ENCODE measurements at places on chromosomes 4 and X.

GRCh38 chrX:20224814-20225487 lies 41.8 kb downstream of the RPS6KA3 start:
- DNase-seq, result no peak
- no peaks in the 10 kb centered on the region for H3K27me3 ChIP-seq
- no peaks in the 10 kb centered on the region for H3K36me3 ChIP-seq
- H3K27ac ChIP-seq, result peak overlapping the region; percentile 20
- H3K4me1 ChIP-seq, result peaks cover 3% of the 10 kb centered on the region

DNA sequence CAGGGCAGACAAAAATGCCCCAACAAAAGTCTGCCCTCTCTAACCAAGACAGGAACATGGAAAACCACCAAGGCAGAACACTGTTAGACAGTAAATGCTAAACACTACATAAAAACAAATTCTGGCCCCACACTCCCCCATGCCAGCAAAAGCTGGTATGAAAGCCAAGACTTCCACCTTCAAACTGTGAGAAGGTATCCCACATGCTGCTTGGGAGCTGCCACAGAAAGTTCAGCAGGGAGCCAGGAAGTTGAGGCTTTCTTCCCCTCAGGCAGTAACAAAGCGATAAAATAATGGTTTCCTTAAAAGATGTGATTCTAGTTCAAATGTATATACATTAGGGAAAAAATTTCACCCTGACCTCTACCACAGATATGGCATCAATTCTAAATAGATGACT lies 770.4 kb upstream of the NDST4 start:
- H3K4me3 ChIP-seq, result no peak overlapping the region
- H3K27me3 ChIP-seq, result no peaks in the 10 kb centered on the region
- no peaks in the 10 kb centered on the region for H3K4me1 ChIP-seq
- H3K27ac ChIP-seq, result no peak overlapping the region

DNA sequence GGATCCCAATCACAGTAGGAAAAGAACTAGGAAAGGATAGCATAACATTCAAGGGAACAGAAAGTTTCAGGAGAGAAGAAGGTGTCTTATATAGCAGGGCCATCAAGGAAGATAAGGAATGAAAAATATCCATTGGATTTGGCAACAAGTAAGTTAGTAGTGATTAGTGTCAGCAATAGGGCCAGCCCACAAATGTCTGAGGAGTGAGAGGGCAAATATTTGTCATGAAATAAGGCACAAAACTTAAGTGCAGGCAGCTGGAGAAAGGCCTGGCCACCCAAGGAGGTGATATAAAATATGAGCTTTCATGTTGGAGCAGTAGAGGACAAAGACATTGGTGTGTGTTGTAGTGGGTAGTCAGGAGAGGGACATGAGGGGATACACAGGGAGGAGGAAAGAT lies 132.1 kb downstream of the COL4A6 start:
- H3K4me3 ChIP-seq, result no peak overlapping the region
- H3K27ac ChIP-seq, result no peak overlapping the region
- no peak for DNase-seq
- H3K36me3 ChIP-seq, result no peaks in the 10 kb centered on the region
- no peaks in the 10 kb centered on the region for H3K4me1 ChIP-seq
- H3K27me3 ChIP-seq, result no peaks in the 10 kb centered on the region

DNA sequence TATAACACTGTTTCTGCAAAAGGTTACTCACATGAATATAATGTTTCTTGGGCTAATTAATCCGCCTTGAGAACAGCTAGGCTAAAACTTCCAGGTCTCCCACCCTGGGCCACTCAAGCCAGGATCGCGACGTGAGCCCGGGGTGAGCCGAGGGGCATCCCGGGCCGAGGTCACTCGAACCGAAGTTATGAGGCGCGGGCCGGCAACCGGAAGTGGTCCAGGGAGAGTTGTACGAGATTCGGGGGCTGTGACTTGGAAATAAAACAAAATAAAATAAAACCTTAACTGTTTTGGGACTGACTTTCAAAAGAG lies 317 bp downstream of the CMC4 start:
- peak overlapping the region; percentile 86 for H3K27ac ChIP-seq
- H3K36me3 ChIP-seq, result peaks cover 14% of the 10 kb centered on the region

DNA sequence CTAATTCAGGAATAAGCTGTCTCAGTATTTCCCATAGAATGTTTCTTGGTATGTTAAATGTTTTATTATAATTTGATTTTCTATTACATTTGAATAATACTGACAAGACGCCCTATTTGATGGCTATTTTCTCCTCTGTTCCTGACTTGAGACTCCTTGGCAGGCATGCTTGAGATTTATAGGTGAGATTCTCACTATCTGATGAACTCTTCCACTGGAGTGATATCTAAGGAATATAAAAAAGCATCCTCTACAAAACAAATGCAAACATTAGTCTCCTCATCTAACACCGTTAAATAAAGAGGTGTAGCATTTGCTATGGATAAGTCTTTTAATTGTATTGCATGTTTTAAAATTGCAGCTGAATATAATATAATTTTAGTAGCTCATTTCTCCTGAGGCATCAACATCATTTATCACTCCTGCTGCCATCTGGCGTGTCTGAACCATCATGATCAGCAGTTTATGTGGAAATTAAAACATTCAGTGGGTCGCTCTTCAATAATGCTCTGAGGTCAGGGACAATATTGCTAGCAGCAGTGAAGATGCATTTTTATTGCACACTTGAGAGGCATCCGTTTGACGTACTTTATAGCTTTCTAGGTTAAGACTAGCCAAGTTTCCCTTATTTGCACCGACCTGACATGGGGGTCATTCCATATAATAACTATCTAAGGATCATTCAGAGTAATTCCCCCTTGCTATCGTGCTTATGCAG lies 210.4 kb upstream of the GALNTL6 start:
- DNase-seq, result no peak
- no peak overlapping the region for H3K4me3 ChIP-seq
- no peaks in the 10 kb centered on the region for H3K27me3 ChIP-seq
- H3K27ac ChIP-seq, result no peak overlapping the region
- H3K36me3 ChIP-seq, result no peaks in the 10 kb centered on the region

- H3K27ac ChIP-seq, result no peak overlapping the region
- peak overlapping the region; percentile 47 for H3K4me3 ChIP-seq
- H3K27me3 ChIP-seq, result peaks cover 4% of the 10 kb centered on the region
- H3K4me1 ChIP-seq, result peaks cover 11% of the 10 kb centered on the region
These were observed 11.2 kb upstream of the CCNQ start for GRCh38 chrX:153609917-153610835.

DNA sequence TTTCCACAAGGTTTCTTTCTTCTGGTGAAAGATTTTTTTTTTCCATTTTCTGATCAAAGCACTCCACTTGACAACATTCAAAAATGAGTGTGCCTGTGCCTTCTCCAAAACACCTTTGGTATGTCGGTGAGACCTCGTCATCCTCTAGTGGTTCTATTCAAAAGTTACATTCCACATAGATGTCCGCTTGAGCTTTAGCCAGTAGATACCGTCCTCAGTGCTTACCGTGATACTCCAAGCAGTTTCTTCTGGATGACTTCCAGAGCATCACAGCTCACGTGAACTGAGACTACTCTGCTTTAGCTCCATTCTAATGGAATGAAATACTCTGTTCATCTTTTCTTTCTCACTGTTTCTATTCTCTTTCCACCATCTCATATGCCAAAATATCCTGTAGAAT lies 38.2 kb upstream of the VEGFC start:
- no peak for DNase-seq
- no peaks in the 10 kb centered on the region for H3K4me1 ChIP-seq
- no peaks in the 10 kb centered on the region for H3K36me3 ChIP-seq

DNA sequence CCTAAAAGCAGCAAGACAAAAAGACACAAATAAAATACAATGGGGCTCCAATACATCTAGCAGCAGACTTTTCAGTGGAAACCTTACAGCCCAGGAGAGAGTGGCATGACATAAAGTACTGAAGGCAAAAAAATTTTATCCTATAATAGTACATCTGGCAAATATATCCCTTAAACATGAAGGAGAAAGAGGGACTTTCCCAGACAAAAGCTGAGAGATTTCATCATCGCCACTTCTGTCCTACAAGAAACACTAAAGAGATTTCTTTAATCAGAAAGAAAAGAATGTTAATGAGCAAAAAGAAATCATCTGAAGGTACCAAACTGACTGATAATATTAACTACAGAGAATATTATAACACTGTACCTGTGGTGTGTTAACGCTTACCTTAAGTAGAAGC lies 86.4 kb downstream of the ANKRD17 start:
- H3K4me1 ChIP-seq, result peaks cover 10% of the 10 kb centered on the region
- H3K4me3 ChIP-seq, result no peak overlapping the region
- no peak for DNase-seq
- H3K36me3 ChIP-seq, result peaks cover 79% of the 10 kb centered on the region
- H3K27ac ChIP-seq, result no peak overlapping the region
- no peaks in the 10 kb centered on the region for H3K27me3 ChIP-seq

DNA sequence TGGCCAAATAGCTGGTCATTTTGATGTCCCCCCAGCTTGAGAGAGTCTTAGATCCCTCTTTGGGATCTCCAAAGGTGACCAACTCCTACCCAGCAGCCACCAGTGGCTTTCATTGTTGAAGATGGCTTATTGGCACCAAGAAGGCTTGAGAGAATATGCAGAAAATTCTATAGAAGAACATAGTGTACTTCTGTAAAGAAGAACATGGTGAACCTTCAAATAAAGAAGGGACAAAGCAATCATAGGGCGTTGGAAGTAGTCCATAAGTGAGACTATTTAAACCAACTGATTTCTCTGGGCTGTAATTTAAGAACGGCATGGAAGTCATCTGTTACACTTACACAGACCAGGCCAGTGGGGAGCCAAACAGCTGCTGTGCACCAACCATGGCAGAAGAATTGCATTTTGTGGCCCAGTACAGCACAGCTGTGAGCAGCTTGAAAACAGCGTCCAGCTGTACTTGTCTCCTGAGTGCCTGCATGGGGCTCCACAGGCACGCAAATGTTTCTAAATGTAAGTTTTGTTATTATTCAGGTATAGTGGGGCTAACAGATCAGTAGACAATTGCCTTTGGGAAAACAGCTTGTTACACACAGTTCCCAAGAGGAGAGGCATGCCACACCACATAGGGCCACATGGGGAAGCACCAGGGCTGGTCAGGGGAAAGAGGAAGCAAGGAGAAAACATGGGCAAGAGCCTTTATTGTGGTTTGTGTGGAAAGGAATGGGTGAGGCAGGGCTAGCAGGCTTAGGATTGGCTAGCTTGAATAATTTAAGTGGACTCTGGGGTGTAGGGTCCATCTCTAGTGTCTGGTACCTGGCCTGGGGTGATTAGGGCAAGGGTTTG lies 125.0 kb downstream of the ARHGAP6 start:
- peak overlapping the region; percentile 26 for H3K27ac ChIP-seq
- no peaks in the 10 kb centered on the region for H3K36me3 ChIP-seq
- peak; percentile 54 for DNase-seq
- H3K4me3 ChIP-seq, result no peak overlapping the region
- no peaks in the 10 kb centered on the region for H3K4me1 ChIP-seq

DNA sequence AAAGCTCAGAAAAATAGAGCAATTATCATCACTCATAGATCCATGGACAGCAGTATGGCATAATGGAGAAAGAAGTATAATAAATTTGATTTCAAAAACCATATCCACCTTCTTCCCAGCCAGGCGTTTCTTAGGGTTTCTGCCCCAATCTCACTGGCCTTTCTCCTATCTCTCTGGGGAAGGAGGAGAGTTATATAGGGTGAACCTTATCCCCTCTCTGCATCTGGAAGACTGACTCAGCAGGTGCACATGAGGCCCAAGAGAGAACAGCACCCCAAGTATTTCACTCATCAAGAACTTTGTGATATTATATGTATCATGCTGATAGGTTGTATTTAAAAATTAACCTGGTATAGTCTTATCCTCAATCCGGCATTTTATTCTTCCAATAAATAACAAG lies 318.8 kb upstream of the RASGEF1B start:
- no peak overlapping the region for H3K27ac ChIP-seq
- H3K4me1 ChIP-seq, result peaks cover 5% of the 10 kb centered on the region
- H3K36me3 ChIP-seq, result no peaks in the 10 kb centered on the region
- no peaks in the 10 kb centered on the region for H3K27me3 ChIP-seq

GRCh38 chr4:188930822-188931221 lies 791.6 kb downstream of the TRIML1 start:
- H3K4me1 ChIP-seq, result no peaks in the 10 kb centered on the region
- H3K27ac ChIP-seq, result no peak overlapping the region
- H3K27me3 ChIP-seq, result no peaks in the 10 kb centered on the region
- no peak overlapping the region for H3K4me3 ChIP-seq
- no peaks in the 10 kb centered on the region for H3K36me3 ChIP-seq
- DNase-seq, result no peak

DNA sequence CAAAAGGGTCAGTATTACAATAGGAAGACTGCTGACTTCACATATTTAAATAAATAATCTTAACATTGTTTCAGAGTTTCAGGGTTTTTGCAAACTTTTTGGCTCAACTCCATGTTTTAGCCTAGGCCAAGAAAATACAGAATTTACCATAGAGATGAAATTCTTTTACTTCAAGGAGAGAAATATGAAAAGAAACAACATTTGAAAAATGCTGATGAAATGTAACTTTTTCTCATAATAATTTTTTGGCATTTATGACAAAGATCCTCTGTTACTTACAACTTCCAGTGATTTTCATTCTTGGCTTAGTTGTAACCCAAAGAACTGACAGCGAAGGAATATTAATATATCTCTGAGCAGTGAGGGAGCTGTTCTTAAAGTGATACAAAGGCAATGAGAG lies 316.1 kb upstream of the EMCN start:
- no peaks in the 10 kb centered on the region for H3K36me3 ChIP-seq
- no peak for DNase-seq
- no peaks in the 10 kb centered on the region for H3K27me3 ChIP-seq
- H3K27ac ChIP-seq, result no peak overlapping the region

DNA sequence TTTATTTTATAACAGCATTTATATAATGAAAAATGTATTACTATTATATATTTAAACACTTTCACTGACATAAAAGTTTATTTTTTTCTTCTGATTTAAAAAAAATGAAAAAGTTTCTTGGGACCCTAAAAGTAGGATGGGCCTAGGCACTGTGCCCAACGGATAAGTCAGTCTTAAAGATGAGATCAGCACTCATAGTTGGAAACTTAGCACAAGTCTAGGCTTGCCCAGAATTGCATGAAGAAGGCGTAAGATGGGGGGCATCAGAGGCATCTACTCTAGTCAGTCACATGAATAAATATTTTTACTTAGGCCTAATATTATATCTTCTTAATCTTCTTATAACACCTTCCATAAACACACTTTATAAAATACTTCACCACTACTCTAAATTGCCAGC lies 306.7 kb upstream of the GRID2 start:
- H3K36me3 ChIP-seq, result no peaks in the 10 kb centered on the region

DNA sequence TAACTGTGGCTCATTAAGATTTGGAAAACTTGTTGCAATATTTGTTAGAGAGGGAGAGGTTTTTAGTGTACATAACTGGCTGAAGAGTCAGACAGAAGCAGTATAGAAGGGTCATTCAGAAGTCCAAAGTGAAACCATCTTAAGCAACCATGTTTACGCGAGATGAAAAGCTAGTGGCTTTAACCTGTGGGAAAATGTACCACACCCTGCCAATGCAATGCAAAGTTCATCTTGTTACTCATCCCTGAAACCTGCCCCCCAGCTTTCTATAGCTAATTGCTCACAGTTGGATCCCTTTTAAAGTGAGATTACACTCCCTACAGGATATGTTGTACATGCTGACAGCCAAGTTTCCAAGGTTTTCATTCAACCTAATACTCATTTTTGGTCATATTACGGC lies 96.7 kb upstream of the RAPGEF2 start:
- H3K4me1 ChIP-seq, result peaks cover 10% of the 10 kb centered on the region
- no peaks in the 10 kb centered on the region for H3K36me3 ChIP-seq
- H3K27ac ChIP-seq, result no peak overlapping the region
- no peak overlapping the region for H3K4me3 ChIP-seq
- H3K27me3 ChIP-seq, result no peaks in the 10 kb centered on the region

GRCh38 chr4:101972791-101973190 lies 182.3 kb downstream of the BANK1 start:
- H3K36me3 ChIP-seq, result no peaks in the 10 kb centered on the region
- H3K27me3 ChIP-seq, result no peaks in the 10 kb centered on the region
- no peak overlapping the region for H3K4me3 ChIP-seq
- DNase-seq, result no peak
- no peaks in the 10 kb centered on the region for H3K4me1 ChIP-seq

All from heart left ventricle (tissue), 16 donors.